ENCODE measurements at places on chromosomes 13 and 19.

- no peak for DNase-seq
Measured at GRCh38 chr13:60075850-60076249, 87.9 kb downstream of the DIAPH3 start.

DNA sequence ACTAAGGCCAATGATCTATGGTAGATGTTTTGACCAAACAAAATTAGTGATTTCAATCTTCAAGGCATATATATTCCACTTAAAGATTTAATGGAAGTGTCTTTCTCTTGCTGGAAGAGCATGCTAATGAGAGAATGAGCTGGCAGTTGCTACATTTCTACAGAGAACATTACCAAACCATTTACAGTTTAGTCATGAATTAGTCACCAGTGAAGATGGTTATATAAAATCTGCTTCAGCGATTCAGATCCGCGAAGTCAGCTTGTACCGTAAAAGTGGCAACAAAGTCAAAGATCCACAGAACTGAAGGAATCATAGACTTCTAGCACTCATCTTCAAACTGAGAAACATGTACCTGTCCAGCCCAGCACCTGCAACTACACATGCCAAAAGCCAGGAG lies 156.3 kb downstream of the SLITRK5 start:
- DNase-seq, result peak; percentile 78

GRCh38 chr19:33804021-33804799 lies 7.5 kb downstream of the KCTD15 start:
- peak; percentile 70 for DNase-seq

DNA sequence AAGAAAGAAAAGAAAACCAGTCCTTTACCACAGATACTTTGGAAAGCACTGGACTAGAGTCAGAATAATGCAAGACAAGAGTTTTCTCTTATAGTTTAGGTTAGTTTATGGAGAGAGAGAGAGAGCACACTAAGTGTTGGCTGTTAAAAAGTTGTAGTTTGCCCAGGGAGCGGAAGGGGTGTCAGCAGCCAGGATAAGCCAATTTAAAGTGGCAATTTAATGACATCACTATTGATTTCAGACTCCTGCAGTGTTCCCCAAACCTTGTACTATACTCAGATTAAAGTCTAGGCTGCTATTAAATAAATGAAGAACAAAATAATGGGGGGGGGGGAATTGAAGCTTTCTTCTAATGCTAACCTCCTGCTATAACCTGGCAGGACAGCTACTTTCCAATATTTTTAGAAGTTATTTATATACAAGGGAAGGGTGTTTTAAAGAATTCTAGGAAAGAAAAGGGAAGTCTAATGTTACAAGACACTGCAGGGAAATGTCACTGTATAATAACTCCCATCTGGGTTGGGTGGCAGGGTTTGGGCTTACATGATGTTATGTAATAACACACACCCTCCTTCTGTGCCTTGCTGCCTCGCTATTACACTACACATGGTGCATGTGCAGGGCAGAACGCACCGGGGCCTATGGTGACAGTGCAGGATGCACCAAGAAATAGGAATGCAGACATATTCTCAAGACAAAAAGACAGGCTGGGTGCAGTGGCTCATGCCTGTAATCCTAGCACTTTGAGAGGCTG lies 19.9 kb downstream of the TPT1 start:
- no peak for DNase-seq

DNA sequence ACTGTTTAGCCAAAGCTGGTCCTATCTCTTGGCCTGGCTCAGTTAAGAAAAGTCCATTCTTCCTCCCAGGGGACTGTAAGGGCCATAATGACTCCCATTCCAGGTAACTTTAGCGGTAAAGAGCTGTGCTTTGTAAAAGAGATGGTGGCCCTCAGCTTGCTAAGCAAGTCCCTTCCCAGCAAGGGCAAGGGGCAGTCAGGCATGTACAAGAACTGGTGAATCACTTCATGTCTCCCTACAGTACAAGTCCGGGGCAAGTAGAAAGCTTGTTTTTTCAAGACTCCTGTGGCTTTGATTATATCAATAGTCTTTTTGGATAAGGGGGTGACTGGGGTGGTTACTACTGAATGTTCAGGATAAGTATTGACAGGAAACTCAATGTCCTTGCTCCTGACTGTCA lies 88.9 kb downstream of the SLC25A15 start:
- DNase-seq, result no peak

DNA sequence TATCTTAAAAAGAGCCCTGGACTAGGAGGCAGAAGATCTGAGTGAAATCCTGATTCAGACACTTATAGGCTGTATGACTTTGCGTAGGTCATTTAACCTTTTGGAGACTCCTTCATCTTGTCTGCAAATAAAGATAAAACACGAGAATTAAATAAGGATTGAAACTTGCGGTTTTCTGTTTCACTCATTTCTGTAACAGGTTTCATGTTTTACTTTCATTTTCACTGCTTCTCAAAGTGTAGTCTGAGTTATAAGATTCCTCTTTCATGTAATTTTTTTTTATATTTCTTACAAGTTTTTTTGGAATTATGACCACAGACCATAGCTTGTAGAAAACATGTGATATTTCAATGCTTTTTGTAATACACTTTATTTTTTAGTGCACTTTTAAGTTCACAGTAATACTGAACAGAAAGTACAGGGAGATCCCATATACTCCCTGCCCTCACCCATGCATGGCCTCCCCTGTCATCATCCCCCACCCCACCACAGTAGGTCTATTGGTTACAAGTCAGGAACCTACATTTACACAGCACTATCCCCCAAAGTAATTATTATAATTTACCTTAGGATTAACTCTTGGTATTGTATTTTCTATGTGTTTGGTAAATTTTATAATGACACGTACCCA lies 174.6 kb downstream of the ITGBL1 start:
- DNase-seq, result peak; percentile 41

DNA sequence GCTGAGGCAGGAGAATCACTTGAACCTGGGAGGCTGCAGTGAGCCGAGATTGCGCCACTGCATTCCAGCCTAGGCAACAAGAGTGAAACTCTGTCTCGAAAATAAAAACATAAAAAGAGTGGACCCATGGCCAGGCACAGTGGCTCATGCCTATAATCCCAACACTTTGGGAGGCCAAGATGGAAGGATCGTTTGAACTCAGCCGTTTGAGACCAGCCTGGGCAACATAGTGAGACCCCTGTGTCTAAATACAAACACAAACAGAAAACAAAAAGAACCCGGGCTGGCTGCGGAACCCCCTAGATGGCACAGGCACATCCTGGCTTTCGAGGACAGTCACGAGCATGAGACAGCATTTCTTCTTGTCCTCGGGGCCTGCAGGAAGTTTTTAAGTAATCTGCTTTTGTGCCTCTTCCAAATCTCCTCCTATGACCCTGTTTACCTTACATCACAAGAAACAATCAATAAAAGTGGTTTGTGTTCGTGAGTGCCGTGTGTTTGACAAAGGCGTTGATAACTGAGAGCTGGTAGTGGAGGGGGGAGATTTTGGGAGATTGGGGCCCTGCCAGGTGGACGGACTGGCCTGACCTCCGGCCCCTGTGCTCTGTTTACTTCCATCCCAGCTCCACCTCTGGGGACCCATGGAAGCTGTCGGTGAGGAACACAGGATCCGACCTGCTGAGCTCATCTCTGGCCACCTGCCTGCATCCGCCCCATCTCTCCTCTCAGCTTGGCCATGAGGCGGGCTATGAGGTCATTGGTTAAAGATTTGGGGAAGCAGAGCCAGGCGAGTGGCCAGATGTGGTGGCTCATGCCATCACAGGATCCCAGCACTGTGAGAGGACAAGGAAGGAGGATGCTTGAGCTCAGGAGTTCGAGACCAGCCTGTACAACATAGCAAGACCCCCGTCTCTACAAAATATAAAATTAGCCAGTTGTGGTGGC lies 5.9 kb upstream of the GDF15 start:
- peak; percentile 82 for DNase-seq

- no peak for DNase-seq
Measured at GRCh38 chr19:42538841-42539709, 10.8 kb upstream of the CEACAM1 start.

DNA sequence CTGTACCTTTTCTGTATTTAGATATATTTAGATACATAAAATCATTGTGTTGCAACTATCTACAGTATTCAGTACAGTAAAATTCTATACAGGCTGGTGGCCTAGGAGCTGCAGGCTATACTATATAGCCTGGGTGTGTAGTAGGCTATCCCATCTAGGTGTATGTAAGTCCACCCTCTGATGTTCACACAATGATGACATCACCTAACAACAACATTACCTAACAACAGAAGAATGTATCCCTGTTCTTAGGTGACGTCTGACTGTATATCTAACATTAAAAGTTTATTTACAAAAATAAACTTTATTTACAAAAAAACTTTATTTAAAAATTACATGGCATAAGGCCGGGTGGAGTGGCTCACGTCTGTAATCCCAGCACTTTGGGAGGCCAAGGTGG lies 28.3 kb upstream of the ZFP30 start:
- no peak for DNase-seq

DNA sequence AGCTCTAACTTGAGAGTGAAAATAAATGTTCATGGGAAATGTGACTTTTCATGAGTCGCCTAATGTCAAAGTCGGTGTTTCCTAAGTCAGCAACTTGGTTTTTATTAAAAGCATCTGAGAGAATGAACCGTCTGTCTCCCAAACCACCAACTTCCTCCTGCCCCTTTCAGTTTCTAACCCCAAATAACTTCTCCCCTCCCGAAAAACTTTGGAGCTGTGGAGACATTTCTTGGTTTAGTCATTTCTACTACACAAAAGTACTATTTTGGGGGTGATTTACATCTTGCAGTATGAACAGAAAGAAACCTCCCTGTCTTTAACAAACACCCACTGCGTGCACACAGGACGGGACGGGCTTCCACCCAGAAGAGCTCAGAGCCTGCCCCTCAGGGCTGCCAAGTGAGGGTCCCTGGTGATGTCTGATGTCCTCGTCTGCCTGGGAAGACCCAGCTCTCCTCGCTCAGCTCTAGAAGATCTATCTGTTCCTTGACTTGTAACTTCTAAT lies 65.0 kb downstream of the RASA3 start:
- peak; percentile 60 for DNase-seq

GRCh38 chr13:45086484-45086883 lies 33.8 kb upstream of the GTF2F2 start:
- no peak for DNase-seq

DNA sequence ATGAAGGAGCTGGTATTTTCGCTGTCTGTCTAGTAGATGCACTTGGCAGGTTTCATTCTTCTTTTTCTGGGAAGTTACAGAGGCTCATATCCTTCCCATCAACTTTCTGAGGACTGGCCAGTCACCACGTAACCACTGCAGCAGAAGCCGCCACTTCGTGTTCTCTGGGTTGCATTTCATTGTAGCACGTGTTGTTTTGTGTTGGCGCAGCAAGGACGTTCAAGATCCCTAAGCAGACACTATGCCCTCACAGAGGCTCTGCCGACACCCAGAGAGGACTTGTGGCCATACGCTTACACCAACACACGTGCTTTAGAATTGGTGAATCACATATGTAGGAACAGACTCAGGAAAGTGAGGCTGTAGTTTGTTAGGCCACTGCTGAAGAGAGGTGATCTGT lies 42.2 kb upstream of the TEX29 start:
- no peak for DNase-seq

- DNase-seq, result peak; percentile 32
Measured at GRCh38 chr13:91572439-91572838, 174.0 kb downstream of the GPC5 start.

GRCh38 chr19:996051-996838 lies 4.0 kb upstream of the GRIN3B start:
- peak; percentile 45 for DNase-seq

DNA sequence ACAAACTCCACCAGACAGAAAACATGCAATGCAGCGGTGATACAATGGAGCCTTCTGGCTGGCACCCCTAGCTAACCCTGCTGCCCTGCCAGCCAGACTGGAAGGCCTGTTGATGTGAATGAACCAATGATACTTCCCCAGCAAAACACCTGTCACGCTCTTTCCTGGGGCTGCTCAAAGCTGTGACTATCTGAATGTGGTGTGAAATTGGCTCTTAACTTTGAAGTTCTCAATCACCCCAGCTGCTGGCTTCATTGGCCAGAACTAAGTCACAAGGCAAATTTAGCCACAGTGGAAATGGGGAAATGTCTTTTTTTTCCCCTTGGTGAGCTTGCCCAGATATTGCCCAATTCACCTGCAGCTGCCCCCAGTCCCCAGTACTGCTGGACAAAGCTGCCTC lies 147.3 kb downstream of the SLC7A1 start:
- DNase-seq, result no peak

- DNase-seq, result no peak
Measured at GRCh38 chr19:3224346-3225168, at the start of gene CELF5. Gene CELF5, plus strand, starts transcription at chr19:3224661. Its CDS starts 79 bp downstream, at chr19:3224740.

DNA sequence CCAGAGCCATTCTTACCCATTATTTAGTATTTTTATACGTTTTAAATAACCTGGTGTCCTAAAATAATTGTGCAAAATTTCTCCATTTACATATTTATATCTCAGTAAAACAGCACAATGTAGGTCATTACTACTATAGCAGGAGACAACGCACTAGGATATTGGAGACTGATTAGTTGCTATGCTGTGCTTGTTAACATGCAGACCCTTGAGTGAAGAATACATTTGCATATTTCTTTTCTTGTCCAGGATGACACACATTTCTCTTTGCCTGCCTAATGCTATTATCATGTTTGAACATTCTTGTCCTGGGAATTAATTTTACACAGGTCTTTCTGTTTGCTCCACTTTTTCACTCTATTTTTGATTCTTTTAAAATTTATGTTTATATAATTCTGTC lies 823.8 kb upstream of the ATXN8OS start:
- DNase-seq, result no peak

- DNase-seq, result peak; percentile 78
Measured at GRCh38 chr13:114132419-114133121, at the start of gene RASA3. Gene RASA3, minus strand, starts transcription at chr13:114132623. Its CDS starts 134 bp downstream, at chr13:114132489.

GRCh38 chr19:38839816-38840582 lies 8.4 kb upstream of the ECH1 start:
- DNase-seq, result no peak

- no peak for DNase-seq
Measured at GRCh38 chr19:33089010-33089409, 8.0 kb downstream of the GPATCH1 start.

Data from astrocyte of the spinal cord (primary cell).